ENCODE measurements at places on chromosomes 3 and 15. TPM values are rescaled to one million over a fixed set of nuclear protein-coding genes. Genes with fewer than 3 reads are reported as not detected.

Gene C3orf80
- 2.2 TPM for total RNA-seq

Gene BFSP2
- total RNA-seq = not detected

Gene AP3B2
- 0.36 TPM for total RNA-seq

Gene CYP8B1
- not detected for total RNA-seq

Gene SMCO1
- not detected for total RNA-seq
